ENCODE measurements at places on chromosomes 3 and 15.

DNA sequence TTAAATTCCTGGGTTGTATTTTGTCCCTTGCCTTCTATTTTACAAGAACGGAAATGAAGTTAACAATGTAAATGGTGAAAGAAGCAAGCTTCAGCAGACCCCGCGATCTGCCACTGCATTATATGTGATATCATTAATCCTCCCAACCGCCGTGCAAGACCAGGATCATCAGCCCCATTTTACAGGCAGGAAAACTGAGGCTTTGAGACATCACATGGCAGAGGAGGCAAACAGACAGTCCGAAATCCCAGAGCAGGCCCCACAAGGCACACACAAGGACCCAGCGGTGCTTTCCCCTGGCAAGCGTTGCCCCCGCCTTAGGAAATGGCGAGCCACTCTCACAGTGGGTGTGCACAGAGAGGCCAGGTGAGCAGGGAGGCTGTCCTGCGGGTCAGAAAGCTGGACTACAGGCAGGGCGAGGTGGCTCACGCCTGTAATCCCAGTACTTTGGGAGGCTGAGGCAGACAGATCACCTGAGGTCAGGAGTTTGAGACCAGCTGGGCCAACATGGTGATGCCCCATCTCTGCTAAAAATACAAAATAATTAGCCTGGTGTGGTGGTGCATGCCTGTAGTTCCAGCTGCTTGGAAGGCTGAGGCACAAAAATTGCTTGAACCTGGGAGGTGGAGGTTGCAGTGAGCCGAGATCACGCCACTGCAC, 16.2 kb downstream of the FGD5 start:
- no peak for DNase-seq

DNA sequence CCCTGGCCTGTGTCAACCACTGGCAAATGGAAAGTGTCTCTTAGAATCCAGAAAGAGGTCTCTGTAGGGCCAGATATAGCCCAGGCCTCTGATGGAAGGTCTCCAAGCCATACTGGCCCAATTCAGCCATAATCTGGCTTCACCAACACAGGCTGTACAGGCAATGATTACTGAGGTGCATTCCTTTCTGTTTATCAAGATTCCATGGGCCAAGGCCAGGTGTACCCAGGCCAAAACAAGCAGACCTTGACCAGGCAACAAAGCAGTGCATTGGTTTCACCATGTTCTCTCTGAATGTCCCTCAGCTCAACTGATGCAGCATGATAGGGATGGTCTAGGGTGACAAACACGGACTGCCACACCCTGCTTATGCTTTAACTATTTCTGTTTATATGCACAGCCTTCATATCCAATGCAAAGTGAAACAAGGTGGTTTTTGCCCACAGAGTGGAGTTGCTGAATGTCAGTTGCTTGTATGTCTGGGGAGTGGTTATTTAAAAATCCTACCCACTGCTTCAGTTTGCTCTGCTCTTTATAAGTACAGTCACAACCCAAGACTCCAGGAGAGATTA, 25.2 kb downstream of the CCNL1 start:
- no peak for DNase-seq

- no peak for DNase-seq
Measured at GRCh38 chr3:36259580-36259979, 120.7 kb upstream of the STAC start.

GRCh38 chr15:82043130-82043673, 2.6 kb downstream of the MEX3B start:
- peak; percentile 31 for DNase-seq

GRCh38 chr15:70563561-70564095, 199.7 kb downstream of the UACA start:
- no peak for DNase-seq

GRCh38 chr3:113110267-113110666, 101.1 kb upstream of the BOC start:
- peak; percentile 28 for DNase-seq

DNA sequence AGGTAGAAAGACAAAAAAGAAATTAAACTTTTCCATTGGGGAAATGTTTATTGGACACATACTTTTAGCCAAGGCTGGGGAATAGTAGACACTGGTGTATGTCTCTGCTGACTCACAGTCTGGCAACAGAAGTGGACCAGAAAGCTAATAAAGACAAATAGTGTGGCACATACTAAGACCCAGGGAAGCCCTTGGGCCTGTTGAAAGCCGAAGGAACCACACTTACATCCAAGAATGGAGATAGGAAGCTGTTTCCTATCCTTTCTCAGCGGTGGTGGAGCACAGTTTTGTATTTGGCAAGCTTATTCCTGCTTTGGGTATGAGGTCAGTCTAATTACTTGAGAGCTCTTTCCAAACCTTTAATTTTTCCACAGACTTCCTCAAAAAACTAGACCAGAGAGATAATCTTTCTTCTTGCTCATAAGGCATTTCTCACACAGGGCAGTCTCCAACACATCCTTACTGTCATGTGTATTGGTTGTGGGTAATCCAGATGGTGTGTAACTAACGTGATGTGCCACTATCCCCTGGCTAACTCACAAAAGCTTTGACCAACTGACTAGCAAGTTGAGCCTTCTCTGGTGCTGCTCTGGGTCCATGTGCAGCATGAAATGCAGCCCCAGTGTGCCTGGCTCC, 279.1 kb upstream of the IGF1R start:
- DNase-seq = no peak

- DNase-seq = no peak
Measured at GRCh38 chr3:41155834-41156233, 43.5 kb upstream of the CTNNB1 start.

DNA sequence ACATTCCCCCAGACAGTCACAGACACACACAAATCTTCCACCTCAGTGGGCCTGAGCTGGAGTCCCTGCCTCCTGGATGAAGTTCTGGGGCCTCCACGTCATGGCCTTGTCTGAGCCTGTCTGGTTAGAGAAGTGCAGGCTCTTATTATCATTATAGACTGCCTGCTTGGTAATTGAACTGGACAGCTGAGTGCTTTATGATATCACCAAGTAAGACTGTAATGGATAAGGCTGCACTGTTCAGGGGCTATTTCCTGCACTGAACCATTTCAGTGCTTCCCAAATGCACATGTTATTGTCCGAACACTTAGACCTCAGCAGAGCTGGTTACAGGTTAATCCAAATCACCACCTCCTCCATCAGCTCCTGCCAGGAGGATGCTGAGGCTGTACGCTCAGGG, 8.7 kb upstream of the ST6GAL1 start:
- DNase-seq = no peak

DNA sequence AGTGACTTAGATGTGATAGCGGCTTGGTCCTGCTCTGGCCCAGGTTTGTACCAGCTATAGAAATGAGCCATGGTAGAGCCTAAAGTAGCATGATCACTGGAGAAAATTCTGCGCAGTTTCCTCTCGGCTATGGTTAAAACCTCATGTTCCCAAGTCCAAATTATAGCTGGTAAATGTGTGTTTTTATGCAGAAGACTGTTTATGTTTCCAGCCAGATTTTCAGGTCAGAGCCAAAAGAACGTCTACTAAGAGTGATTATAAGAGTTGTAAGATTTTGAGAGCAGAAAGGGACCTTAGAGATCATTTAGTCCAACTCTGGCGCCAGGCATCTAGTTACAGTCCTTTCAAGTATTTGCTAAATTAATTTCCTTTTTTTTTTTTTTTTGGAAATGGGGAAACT, 333.7 kb downstream of the LPP start:
- DNase-seq = no peak
